ENCODE measurements at places on chromosomes 7 and 10. TPM values are rescaled to one million over a fixed set of nuclear protein-coding genes. Genes with fewer than 3 reads are reported as not detected.

The EVX1 gene
- not detected for total RNA-seq

- DNase-seq, result no peak
Measured at GRCh38 chr10:85448716-85449115, 917.9 kb downstream of the GRID1 start.

The CTAGE4 gene
- total RNA-seq, result 0.75 TPM

DNA sequence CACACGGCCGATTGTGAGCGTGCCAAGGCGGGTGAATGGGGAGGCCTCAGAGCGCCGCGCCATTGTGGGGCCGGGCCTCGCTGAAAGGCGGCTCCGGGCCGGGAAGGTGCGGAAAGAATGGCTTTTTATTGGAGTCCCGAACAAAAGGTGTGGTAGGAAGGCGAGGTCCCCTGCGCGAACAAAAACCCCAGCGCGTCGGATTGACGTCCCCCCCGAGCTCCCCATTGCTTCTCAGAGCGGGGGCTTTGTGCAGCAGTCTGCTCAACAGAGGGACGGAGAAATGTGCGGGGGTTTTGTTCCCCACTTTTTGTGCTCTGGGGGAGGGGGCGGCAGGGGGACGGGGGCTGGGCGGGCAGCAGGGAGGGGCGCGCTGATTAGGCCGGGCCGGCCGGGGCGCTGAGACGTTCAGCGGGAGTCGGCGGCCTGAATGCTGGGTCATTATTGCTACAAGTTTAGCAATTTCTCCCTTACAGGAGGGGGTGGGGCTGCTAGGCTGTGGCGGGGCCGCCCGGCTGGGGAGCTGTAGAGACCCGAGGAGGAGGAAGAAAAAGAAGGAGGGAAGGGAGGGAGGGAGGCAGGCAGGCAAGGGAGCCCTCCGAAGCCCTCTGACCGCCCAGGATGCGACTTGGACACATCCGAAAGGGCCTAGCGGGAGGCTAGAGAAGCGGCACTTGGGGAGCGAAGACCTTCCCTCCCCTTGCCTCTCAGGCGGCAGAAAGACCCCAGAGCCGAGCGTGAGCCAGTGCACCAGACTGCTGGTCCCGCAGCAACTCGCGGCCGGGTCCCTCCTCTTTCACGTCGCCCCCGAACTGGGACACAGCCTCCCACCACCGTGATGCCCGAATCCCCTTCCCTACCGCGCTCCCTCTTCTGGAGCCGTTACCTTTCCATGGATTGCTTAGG lies 4.6 kb downstream of the NKX2-3 start:
- no peak for DNase-seq

GRCh38 chr7:121541457-121541856 lies 145.3 kb upstream of the FAM3C start:
- DNase-seq, result no peak

GRCh38 chr10:124340033-124340760 lies 78.5 kb downstream of the OAT start:
- DNase-seq, result no peak

The NPTX2 gene
- total RNA-seq, result 0.08 TPM

DNA sequence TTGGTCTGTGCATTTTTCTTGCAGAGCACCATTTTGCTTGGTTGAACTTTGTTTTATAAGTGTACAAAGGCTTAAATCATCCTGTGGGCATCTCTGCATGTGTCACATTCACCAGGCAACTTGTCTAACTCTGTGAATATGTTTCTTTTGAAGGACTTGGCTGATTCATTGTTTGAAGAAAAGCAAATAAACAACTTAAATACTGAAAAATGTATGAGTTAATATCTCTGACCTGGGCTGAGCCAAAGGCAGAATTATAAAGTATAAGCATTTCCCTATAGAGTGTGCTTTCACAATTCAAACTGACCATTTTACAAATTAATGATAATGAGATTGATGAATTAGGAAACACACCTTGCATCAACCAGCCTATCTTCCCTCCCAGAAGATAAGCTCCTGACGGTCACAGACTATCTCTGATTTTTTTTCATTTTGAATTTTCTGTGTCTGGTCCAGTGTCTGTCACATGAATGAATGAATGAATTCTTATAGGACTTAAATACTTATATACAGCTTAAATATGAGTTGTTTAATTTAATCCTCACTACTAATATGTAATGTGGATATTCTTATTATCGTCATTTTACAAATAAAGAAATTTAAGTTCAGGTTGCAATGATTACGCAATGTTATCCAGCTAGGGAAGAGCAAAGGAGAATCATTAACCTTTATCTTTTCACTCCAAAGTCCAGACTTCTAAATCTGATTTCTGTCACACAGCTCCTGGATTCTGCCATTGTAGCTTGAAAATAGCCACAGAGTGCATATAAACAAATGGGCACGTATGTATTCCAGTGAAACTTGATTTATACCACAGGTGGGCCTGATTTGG lies 182.0 kb upstream of the PHYHIPL start:
- DNase-seq, result no peak

DNA sequence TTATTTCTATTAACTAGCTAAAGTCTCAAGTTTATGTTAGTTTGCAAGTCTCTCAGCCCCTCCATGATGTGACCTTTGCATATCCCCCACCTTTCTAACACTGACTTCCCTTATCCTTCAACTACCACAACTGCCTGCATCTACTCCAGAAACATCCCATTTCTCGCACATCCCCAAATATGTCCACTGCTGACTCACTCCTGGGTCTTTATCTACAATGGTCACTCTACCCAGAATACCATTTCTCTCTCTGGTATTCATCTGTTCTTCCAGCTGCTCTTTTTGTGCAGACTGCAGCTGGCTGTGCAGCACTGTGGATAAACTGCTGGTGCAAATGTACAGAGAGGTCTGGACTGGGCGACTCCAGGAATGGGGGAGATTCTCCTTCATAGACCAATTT lies 32.7 kb upstream of the PRSS1 start:
- no peak for DNase-seq

GRCh38 chr10:58439632-58440364 lies 54.6 kb downstream of the TFAM start:
- DNase-seq, result no peak

The NKX1-2 gene
- total RNA-seq, result not detected

- DNase-seq, result no peak
Measured at GRCh38 chr7:159143780-159144757, 598 bp downstream of the VIPR2 start.

DNA sequence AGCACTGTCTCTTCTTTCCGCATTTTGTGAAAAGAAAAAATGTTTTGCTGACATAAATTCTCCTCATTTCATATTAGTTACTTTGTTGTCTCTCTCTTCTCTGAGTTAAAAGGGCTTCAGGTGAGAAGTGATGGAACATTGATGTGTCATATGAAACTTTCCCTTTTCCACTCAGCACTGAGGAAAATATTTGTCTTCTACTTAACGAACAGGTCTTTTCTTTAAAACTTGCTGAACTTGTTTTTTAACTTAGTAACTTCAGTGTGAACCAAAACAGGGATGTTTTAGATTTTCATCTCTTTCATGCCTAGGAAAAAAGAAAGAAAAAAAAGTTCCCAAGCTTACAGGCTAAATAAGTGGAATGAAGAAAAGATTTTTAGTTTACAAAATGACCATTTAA lies 19.0 kb upstream of the TSPAN12 start:
- DNase-seq, result no peak

DNA sequence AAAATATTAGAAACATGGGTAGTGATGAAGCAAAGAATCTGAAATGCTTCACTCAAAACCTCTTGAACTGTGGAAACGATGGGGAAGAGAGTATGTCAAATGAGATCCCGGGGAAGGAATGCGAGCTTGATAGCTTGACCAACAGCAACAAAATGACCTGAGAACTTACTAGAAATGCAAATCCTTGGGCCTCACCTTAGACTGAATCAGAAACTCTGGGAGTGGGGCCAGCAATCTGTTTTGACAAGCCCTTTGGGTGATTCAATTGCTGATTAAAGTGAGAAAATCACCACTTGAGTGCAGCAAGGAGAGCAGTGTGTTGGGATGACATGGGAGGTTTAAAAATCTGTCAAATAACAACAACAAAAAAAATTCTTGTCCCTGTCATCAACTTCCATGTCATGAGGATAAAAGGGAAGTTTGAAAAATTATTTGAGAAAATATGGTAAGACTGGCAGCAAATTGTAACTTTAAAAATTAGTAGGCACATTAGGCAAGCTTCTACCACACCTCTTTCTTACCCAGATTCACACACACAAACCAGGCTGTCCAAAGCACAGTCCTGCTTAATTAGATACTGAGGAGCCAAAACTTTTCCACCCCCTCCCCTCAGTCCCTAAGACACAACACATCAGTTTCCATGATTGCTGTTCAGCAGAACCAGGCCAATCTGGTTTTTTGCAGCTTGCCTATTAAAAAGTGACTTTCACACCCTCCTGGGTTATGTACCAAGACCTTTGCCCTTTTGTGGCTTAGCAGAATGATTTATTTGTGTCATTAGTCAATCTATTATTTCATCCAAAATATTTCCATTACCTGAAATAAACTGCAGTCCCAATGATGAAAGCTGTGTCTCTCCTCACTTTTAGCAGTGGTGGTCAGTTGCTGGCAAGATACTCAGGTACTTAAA lies 15.6 kb downstream of the CALCR start:
- no peak for DNase-seq

- DNase-seq, result no peak
Measured at GRCh38 chr7:158952776-158953175, 96.4 kb downstream of the DYNC2I1 start.

GRCh38 chr10:33623669-33624068 lies 289.2 kb upstream of the NRP1 start:
- DNase-seq, result no peak

DNA sequence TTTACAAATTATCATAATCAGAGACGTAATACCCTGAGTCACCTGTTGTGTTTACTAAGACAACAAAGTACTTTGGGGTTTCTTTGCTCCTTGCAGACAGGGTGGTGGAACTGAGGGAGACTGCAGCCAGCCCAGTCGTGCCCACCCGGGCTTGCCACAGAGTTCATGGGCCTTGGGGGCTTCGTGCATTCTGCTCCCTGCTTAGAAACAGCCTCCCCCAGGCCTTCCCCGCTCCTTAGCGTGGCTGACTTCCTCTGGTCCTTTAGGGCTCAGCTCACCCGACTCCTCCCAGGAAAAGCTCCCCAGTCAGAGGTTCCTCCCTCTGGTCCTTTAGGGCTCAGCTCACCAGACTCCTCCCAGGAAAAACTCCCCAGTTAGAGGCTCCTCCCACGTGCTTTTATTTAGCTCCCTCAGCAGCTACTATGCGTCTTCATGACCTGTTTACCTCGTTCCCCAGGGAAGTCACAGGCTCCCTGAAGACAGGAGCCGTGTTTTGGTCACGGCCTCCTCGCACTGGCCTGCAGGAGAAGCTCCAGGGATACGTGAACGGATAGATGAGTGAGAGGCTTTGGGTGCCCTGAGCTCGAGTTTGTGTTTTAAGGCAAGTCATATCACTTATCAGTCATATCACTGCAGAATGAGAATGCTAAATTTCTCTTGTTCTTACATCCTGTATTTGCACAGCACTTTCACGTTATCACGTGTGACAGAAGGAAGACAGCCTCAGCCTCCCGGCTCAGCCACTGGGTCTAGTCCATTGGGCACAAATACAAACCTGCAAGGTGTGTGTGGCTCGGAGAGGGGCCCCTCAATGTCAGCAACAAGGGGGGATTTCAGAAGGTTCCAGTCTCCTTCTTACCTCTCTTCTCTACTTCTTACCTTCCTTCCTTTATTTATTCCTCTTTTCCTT lies 52.7 kb upstream of the VIPR2 start:
- peak; percentile 35 for DNase-seq

- DNase-seq, result no peak
Measured at GRCh38 chr7:27169658-27170425, 4.3 kb downstream of the HOXA10 start.

The SLC26A5 gene
- total RNA-seq, result not detected

GRCh38 chr10:30443049-30443448 lies 9.1 kb downstream of the MAP3K8 start:
- DNase-seq, result no peak

DNA sequence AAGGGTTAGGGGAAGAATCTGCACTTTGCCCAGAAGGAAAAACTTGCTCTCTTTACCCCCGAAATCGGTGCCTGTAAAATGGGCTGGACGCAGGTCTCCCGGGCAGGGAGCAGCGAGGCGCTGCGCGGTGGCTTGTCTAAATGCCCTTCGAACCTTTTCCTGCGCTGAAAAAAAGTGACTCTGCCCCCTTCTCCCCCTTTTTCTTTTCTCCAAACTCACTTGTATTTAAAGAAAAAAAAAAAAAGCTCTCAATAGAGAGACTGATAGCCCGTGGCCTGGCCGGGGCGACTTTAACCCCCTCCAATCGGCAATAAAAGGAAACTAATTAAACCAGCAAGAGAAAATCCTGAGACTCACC lies 286 bp downstream of the SP8 start:
- no peak for DNase-seq

- DNase-seq, result no peak
Measured at GRCh38 chr10:77932016-77932715, 5.6 kb upstream of the DLG5 start.

The PVRIG gene
- total RNA-seq, result 30.5 TPM

DNA sequence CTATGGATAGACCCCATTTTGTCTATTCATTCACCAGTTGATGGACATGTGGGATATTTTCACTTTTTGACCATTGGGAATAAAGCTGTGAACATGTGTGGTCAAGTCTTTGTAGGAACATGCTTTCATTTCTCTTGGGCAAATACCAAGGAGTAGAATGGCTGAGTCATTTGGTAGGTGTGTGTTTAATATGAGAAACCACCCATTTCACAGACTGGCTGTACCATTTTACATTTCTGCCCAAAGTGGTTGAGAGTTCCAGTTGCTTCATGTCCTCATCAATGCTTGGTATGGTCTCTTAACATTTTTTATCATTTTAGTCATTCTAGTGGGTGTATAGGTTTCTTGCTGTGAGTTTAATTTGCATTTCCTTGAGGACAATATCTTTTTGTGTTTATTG lies 124.9 kb upstream of the RHEB start:
- DNase-seq, result no peak

- no peak for DNase-seq
Measured at GRCh38 chr7:82985144-82985802, 177.4 kb downstream of the PCLO start.

- no peak for DNase-seq
Measured at GRCh38 chr10:123287594-123288247, 133.5 kb downstream of the BUB3 start.

The SMKR1 gene
- total RNA-seq, result 4.8 TPM
